Amniotic epithelial cell (primary cell): ENCODE measurements at places on chromosomes 3 and 15.

- peak; percentile 10 for DNase-seq
Observed at GRCh38 chr3:187014417-187014864, 84.1 kb downstream of the ST6GAL1 start.

GRCh38 chr15:97156739-97157265 is 803.7 kb upstream of the ARRDC4 start:
- no peak for DNase-seq

- DNase-seq = peak; percentile 49
Observed at GRCh38 chr3:160956785-160957184, 148.4 kb downstream of the B3GALNT1 start.

DNA sequence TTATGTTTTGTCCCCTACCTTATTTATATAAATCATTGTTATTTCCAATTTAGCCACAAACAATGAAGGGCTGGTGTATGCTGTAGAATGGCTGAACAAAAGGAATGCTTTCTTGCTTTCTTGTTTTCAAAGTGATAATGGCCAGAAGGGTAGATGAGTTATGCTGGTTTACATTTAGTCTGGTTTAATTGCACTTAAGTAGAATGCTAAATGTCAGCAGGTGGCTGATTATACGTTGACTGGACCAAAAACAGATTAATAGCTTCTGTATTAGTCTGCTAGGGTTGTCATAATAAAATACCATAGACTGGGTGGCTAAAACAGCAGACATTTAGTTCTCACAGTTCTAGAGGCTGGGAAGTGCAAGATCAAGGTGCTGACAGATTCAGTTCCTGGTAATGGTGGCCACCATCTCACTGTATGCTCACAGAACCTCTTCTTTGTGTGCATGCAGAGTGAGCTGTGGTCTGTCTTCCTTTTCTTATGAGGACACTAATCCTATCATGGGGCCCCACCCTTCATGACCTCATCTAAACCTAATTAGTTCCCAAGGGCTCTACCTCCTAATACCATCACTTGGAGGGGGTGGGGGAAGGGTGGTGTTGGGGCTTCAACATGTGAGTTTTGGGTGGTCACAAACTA is 17.1 kb upstream of the XIRP1 start:
- no peak for DNase-seq

DNA sequence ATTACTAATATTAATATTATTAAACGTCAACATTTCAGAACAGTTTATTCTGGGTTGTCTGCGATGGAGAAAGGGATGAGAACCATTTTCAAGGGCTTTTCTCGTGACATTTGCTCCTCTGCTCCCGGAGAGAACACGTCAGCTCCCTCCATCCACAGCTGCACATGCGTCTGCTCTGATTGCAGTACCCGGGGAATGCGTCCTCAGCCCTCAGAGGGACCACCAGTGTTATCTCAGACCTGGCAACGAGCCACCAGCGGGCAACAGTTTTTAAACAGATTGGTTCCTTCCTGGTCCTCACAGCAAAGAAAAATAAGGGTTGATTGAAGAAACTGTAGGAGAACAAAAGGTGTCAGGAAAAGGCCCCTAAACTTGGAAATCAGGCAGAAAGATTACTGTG is 202.2 kb upstream of the ADAMTS9 start:
- no peak for DNase-seq

- DNase-seq = peak; percentile 78
Observed at GRCh38 chr15:81160312-81161159, 26.5 kb downstream of the CFAP161 start.

- no peak for DNase-seq
Observed at GRCh38 chr15:44029003-44029402, 166.1 kb downstream of the FRMD5 start.

GRCh38 chr15:89812011-89812846 is 2.4 kb downstream of the ANPEP start:
- no peak for DNase-seq

DNA sequence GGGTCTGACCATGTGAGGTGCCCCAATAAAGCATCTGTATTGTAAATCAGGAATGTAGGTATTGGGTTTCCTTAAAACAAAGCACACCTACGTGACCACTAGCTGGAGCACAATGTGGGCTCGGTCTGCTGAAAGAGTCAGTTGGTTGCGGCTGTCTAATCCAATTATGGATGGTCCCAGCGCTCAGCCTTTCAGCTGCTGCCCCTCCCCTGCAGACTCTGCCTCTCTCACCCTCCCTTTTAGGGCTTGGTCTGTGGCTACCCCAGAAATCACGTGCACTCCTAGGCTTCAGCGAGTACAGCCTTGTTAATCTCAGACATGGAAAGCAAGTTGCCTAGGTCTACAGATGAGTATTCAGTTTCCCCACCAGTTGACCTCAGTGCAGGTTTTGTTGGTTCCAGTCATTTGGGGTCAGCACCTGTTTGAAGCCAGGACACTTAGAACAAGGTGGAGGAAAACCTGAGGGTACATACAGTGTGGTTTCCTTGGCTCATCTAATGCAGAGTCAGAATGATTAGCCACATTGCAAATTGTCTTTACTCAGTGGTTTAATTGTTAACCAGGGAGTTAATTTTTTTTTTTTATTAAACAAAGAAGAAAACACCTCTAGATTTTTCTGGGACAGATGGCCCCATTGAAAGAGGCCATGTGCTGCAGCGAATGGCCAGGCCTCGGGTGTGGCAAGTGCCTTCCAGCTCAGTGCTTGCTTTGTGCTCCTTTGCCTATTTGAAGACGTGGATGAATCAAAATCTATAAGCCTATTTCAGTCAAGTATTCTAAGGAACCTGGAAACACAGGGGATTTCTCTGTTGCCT is 137.7 kb downstream of the IGF1R start:
- DNase-seq = no peak

DNA sequence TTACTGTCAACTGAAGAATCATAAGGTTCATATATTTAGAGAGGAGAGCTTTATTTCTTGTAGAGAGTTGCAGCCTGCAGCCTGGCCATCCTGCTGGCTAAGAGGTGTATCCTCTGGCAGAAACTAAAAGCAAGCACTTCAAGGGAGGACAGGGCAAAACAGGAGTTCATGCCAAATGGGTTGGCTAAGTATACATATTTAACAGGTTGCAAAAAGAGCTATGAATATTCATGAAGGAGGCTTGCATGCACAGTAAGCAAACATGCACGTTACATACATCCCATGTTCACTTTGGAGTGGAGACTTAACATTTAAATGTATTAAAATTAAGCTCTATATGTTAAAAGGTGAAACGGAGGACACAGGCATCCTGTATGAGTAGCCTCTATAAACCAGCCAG is 354.4 kb downstream of the ERC2 start:
- DNase-seq = no peak

DNA sequence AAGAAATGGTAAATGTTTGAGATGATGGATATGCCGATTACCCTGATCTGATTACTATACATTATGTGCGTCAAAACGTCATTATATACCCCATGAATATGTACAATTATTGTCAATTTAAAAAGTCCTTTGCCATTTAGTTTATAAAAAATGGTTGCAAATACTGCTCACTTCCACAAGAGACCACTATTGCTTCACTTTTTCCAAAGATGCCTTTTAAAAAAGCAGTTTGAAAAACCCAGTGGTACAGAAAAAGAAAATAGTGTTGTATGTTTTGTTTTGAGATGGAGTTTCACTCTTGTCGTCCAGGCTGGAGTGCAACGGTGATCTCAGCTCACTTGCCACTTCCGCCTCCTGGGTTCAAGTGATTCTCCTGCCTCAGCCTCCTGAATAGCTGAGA is 39.3 kb downstream of the EDEM1 start:
- DNase-seq = peak; percentile 32

GRCh38 chr15:96336108-96336595 is 5.7 kb downstream of the NR2F2 start:
- DNase-seq = no peak

DNA sequence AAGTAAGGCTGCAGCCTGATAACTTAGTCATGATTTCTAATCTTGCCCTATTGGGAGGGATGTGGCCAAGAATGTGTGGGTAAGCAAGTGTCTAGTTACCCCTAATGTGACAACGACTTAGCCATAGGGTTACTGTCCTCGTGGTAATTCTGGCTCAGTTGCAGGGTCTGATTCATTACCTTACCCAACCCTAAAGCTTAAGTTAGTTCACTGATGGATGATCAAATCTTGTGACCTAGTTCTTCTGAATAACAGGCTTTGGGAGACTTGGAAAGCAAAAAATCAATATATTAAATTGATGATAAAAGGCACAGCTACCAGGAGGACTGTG is 1.6 kb upstream of the INTS14 start:
- DNase-seq = peak; percentile 9

DNA sequence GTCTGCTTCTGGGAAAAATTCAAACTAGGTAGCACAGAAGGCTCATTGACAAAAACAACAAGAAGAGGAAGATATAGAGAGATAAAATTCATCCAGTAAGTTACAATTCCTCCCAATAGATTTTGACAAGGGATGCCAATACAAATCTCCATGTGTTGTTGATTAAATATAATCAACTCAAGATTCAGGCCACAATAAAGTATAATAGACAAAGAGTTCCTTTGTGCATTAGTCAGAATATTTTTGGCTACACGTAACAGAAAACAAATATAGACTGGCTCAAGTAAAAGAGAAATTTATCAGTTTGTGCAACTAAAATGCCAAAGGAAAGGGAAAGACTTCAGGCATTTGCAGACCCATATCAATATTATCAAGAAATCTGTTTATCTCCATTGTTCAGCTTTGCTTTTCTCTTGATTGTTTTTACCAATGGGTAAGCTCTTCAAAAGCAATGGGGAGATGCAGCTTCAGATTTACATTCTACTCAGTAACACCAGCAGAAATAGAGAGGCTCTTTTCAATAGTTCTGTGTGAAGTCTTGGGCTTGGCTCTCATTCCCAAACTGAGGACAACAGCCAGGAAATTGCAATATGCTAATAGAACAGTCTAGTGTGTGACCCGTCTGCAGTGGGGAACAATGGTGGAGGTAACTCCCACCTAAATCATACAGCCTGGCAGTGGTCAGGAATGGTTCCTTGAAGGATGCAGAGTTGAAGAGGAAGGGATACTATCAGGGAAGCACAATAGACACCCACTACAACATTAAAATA is 77.6 kb upstream of the PROK2 start:
- no peak for DNase-seq

GRCh38 chr3:105093371-105094252 is 273.1 kb upstream of the ALCAM start:
- no peak for DNase-seq

DNA sequence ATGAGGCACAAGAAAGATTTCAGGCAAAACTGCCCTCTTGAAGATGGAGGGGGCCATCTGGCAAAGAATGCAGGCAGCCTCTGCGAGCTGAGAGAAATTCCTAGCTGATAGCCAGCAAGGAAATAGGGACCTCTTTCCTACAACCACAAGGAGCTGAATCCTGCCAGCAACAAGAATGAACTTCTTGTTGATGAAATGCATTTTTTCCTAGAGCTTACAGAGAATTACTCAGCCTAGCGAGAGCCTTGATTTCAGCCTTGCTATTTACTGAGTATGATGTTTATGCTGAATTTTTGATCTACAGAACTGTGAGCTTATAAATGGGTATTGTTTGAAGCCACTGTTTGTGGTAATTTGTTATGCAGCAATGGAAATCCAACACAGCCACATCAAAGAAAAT is 148.5 kb upstream of the NAALADL2 start:
- DNase-seq = peak; percentile 16

DNA sequence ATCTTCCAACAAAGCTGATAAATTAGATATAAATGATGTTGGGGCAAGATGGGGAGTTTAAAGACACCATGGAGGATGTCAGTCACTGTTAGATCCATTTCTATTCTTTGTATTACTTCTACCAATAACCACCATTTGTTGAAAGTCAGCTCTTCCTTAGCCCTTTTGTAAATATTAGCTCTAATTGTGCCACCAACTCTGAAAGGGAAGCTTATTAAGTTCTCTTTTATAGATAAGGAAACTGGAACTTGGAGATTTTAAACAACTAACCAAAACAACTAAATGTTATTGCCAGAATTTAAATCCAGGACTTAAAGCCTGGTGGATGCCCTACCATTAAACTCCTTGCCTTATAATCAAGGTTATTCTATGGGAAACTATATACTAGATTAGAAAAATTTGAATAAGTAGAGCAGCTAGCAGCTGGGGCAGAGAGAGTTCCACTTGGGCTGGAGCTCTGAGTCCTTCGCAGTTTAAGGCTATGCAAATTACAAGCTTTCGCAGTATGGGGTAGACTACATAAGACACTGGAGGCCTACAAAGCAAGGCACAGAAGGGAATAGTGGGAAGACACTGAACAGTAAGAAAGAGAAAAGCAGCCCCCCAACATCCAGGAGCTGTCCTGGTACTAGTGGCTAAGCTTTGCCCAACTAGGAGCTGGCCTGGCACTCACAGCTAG is 52.6 kb downstream of the TM4SF18 start:
- DNase-seq = no peak

DNA sequence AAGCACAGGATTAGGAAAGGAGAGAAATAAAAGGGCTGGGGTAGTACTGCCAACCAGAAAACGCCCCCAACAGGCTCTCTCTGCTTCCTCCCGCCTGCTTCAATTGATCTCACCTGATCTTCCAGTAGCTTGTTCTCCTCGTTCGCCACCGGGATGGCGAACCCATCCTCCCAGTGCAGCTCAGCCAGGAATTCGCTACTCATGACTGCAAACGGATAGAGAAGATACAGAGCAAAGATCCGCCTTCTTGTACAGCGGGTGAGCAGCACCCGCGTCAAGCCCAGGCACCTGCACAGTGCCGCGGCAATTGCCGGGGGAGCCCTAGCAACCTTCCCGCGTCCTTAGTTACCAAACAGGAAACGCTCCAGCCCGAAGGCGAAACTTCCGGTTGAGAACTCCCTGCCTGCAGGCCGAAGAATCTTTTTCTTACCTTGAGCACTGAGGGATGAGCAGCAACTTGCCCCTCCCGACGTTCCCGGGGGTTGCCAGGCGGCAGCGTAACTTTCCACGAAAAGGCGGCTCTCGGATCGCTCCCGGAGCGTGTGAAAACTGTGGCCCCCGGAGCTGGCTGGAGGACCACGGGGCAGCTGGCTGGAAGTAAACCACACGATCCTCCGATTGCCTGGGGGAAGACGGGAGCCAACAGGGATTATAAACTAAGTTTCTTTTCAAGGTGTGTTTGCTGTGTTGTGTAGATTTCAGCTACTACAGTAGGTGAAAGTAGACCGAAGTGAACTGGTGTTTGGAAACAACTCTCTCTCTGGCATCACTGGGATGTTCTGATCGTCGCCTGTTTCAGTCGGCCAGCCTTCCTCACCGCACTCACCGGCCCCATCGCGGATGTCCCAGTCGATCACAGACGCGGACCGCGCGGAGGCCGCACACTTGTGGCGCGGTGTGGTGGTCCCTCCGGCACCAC is at the start of gene CCDC39:
Gene CCDC39 (minus strand): TSS at position 312 of the 919 bp plus-strand sequence. CDS start 109 bp downstream, at position 203.
- peak; percentile 58 for DNase-seq

- no peak for DNase-seq
Observed at GRCh38 chr3:112351036-112351435, 18.1 kb downstream of the CD200 start.
